ENCODE measurements at places on chromosomes 4 and X.

DNA sequence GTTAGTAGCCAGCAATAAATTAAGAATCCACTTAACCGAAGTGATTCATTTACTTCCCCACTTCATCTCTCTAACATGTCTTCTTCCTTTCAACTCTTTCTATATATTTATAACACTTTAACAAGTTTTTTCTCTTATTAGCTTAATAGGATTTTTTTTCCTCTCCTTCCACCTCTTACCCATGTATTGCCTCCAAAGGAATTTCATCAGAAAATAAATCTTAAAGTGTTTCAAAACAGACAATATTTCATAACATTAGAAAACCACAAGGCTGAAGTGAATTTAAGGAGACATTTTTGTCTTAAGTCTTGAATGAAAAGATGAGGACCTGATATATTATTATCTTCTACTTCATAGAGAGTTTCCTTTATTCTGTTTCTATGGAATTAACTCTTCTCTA, 101.5 kb downstream of the PDGFC start:
- DNase-seq = no peak

DNA sequence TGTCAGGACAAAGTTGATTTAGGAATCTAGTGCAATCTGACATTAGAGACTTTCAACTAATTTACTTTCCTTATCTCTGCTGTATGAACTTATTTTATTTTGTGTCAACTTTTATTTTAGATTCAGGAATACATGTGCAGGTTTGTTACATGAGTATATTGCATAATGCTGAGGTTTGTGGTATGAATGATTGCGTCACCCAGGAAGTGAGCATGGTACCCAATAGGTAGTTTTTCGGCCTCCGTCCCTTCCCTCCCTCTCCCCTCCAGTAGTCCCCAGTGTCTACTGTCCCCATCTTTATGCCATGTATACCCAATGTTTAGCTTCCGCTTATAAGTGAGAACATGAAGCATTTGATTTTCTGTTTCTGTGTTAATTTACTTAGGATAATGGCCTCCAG, 68.7 kb upstream of the TEX13D start:
- no peak for DNase-seq

- DNase-seq = no peak
Measured at GRCh38 chrX:134688839-134689238, 30.6 kb upstream of the PLAC1 start.

- peak; percentile 39 for DNase-seq
Measured at GRCh38 chr4:118280501-118281218, 72.1 kb downstream of the PRSS12 start.

- DNase-seq = no peak
Measured at GRCh38 chr4:16883806-16884205, 14.6 kb downstream of the LDB2 start.

- DNase-seq = no peak
Measured at GRCh38 chr4:87985887-87986200, 10.3 kb downstream of the SPP1 start.

- DNase-seq = peak; percentile 23
Measured at GRCh38 chr4:139902321-139903320, 237.0 kb downstream of the MGST2 start.

DNA sequence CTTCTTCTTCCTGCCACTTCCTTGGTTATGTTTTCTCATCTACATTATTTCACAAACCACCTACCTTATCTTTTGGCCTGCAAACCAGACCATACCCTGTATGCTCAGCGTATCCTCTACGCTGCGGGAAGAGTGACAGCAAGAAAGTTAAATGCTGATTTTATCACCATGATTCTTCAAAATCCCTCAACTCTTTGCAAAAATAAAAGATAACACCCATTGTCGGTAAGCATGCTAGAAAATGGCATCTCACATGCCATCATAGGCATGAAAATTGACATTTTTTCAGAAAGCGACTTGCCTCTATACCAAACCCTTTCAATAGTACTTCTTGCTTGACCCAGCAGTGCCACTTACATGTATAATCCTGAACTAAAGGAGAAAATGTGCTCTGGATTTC, 102.0 kb downstream of the HPGD start:
- DNase-seq = no peak

GRCh38 chrX:28717864-28718263, 130.6 kb downstream of the IL1RAPL1 start:
- no peak for DNase-seq

DNA sequence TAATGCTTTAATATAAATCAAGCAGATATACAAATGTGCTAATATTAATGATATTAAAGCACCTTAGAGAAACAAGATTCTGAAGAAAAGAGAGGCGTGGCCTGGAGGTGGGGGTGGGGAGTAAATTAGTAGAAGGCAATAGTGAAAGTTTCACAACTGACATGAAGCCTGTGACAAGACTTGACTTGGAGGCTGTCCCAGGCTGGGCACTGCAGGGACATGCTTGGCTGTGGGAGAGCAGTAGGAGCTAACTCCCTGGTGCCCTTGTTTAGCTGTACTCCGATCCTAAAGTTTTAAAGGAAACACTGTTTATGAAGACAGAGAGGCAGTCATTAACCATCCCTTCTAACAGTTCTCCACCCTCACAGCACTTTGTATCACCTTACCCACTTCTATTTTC, 239.0 kb upstream of the MAB21L2 start:
- DNase-seq = no peak

- DNase-seq = no peak
Measured at GRCh38 chrX:5857232-5857631, 371.4 kb downstream of the NLGN4X start.

- DNase-seq = no peak
Measured at GRCh38 chrX:129777218-129778030, 2.3 kb upstream of the SASH3 start.

DNA sequence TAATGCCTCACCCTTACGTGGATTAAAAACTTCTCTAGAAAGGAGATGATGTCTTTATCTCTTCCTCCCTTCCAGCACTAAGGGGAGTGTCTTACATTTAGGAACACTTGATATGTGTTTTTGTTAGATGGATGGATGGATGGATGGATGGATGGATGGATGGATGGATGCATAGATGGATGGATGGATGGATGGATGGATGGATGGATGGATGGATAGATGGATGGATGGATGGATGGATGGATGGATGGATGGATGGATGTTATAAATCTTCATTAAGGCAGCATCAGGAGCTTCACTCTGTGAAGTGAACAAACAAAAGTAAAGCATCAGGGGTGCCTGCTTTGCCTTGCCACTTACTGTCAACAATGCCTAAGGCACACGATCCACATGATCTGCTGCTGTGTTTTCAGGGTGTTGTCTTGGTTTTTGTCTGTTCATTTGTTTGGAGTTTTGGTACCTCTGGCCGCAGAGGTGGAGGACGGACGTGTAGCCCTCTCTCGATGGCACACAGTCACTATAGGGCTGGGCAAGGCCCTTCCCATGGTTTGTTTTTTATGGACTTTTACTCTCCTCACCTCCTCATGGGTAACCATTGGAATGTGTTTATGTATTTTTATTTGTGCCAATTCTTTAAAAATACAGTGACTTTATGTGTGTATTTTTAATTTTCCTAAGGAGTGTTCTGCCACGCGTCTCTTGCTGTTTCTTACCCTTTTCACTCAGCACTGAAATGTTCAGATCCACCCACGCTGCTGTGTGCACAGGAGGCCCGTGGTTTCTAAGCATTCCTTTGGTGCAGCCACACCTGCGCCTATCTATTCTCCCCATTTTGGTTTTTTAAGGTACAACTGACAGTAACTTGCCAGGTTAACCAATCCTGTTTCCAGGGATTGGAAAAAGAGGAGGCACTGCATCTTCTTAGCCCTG, 91.8 kb upstream of the ENPP6 start:
- no peak for DNase-seq

DNA sequence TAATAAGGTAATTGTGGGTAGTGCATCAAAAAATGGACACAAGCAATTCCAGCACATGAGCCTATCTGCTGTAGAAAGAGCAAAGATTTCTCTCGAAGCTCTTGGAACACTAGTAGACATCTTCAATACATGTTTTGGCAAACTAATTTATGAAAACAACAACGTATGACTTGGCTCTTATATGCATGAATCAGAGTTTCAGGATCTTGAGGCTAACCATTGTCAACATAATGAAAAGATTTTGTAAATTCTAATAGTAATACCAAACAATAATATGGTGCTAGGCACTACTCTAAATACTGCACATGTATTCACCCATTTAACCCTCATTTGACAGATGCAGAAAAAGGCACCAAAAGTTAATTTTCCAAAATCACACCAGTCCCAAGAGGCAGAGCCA, 25.1 kb upstream of the ANKRD50 start:
- no peak for DNase-seq

DNA sequence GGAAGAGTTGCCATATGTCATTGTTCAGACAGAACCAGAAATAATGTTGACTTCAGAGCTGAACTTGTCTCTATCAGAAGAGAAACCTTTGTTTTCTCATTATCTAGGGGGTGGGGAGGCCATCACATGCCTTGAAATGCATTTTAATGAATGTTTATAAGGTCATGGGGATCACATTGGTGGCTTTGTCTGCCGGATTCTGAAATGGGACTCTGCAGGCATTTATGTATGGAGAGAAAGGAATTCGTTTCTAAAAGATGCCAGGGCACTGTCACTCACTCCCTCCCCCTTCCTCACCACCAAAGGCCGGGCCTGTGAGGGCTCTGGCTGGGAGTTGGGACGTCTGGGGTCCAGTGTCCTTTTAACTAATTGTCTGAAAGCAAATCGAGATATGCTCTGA, 102.2 kb downstream of the MAMLD1 start:
- DNase-seq = no peak

- DNase-seq = peak; percentile 28
Measured at GRCh38 chr4:55866290-55866907, 13.0 kb downstream of the EXOC1 start.

GRCh38 chr4:68077737-68078136, 51.9 kb downstream of the TMPRSS11F start:
- DNase-seq = no peak

DNA sequence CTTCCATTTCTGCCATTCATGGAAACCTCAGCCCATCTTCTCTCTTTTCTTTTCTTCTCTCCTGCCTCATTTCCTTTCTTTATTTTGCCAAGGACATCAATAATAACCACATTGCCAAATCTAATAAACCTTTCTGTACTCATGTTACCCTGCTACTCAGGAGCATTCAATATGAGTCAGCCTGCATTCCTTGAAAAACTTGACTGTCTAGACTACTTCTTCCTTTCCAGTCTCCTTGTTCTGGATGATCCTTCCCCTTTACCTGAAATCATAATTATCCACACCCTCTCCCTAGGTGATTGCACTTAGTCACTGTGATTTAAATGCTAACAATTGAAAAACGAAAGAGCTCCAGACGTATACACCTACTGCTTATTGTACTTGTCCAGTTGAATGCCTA, 253.2 kb upstream of the CENPE start:
- no peak for DNase-seq

DNA sequence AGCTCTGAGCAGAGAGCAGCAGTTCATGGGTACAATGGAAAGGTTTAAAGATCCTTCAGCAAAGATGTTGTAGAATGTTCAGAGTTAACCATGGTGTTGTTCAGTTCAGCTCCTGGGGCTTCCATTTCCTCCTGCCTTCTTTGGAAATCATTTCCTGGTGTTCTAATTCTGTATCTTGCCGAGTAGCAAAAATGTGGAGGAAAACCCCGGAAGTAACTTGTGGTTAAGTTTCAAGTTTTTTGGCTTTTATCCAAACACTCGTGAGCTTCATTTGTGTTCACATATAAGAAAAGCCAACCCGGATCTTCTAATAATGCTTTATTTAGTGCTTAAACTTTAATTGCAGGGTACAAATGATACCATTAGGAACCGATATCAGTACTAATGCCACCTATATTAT, 33.6 kb upstream of the ARX start:
- no peak for DNase-seq

- DNase-seq = no peak
Measured at GRCh38 chrX:151538190-151539122, 25.0 kb upstream of the PASD1 start.

DNA sequence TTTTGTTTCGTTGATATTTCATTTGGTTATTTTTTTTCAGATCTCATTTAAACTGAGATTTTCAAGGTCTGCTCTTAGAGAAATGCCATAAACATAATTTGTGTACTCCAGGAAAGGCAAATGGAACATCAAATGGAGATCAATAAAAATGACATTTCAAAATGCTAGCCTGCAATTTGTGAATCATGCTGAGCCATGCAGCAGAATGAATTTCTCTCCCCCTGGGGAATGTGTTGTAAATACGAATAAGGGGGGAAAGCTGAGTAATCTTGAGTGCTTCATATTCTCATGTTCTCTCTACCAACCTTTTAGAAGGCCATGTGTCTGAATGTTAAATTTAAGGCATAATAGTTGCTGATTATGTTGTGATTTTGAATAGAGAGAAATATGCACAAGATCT, 7.8 kb downstream of the ZCCHC4 start:
- peak; percentile 32 for DNase-seq

DNA sequence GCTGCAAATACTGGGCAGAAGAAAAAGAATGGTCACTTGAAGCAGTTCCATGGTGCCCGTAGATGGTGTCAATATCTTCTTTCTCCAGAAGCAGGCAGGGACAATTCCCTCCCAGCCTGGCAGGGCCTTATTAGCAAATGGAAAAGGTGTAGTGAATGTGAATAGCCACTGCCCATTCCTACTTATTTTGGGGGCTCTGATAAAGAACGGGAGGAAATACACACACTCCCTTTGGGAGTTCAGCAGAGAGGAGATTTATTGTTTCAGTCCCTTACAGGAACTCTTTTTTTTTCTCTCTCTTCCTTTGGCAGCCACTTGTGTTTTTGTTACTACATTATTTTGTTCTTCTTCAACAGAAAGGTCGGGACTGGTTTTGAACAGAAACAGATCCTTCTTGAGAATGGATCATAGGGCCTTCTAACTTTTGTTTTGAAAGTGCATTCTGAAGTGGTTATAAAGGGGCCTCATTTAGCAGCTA, at the start of gene EMCN:
Gene EMCN, minus strand, starts transcription at position 159 of the 478 bp plus-strand sequence. Its CDS starts 108 bp downstream, at position 51.
- no peak for DNase-seq

- no peak for DNase-seq
Measured at GRCh38 chr4:3686753-3687152, 79.4 kb upstream of the ADRA2C start.

GRCh38 chr4:89245459-89245858, 62.1 kb downstream of the GPRIN3 start:
- DNase-seq = no peak

DNA sequence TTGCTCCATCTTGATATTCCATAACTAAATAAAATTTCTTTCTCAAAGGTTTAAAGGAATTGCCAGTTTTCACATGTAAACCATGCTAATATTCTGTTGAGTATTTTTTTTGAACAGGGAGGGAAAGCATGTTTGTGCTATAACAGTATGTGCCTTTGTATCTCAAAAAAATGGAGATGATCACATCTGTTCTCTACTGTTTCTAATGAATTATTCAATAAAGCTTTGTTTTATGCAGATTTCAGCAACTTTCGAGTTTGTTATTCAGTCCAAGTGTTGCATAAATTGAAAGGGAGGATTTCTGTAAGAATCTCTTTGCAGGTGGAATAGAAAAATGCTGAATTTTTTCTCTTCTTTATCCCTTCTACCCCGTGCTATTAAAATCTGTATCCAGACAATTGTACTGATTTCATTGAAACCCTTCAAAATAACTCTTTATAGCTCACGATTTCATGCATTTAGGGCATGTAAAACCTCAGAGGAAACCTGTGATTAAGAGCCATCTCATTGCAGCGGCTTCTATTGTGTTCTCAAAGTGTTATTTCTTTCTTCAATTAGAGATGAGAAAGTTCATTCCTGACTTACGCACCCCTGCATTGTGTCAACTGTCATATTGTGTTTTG, 42.1 kb downstream of the NEIL3 start:
- DNase-seq = no peak
